ENCODE measurements at places on chromosomes 5 and 9.

- DNase-seq, result no peak
These were observed 927.9 kb downstream of the MAT2B start for GRCh38 chr5:164433106-164433870.

DNA sequence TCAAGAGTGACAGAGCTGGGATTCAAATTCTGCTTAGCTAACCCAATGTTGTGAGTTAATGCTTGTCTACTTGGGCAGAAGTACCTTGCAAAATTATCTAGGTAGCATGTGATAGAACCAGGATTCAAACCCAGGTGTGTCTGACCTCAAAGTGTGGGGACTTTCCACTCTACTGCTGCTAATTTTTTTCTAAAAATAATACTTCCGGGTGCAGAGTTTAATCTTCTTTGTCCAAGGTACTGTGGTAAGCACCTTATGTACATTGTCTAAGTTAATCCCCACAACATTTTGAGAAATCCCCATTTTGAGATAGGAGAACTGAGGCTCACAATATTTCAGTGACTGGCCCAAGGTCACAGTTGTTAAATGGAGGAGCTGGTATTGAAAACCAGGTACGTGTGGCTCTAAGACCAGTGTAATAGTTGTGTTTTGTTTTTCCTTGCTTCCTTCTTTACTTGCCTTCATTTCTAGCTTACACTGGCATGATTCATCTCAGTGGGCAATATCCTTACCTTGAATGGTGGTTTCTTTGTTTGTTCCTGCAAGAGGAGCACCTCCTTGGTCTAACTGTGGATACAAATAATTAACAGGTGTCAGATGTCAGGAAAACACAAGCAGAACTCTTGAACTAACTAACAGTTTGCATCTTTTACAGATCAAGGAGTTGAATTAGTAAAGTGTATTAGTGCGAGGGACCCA, 7.5 kb downstream of the ALDOB start:
- DNase-seq, result no peak

DNA sequence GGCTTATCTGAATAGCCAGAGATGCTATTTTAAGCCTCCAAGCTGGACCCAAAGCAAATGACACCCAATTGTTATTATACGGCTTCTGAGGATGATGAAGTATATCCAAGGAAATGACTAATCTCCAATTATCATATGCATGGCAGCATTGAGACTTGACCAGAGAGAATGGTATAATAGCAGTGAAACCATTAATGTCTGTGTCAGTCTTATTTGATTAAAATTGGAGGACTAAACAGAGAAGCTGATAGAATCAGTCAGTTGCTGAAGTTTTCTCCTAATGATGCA, 200.5 kb downstream of the EFNA5 start:
- no peak for DNase-seq

- no peak for DNase-seq
These were observed 8.0 kb downstream of the STRBP start for GRCh38 chr9:123260340-123260739.

- no peak for DNase-seq
These were observed at the start of gene TLR4 for GRCh38 chr9:117704024-117704575. Gene TLR4, plus strand, starts transcription at chr9:117704403. Its CDS starts 70 bp downstream, at chr9:117704473.

DNA sequence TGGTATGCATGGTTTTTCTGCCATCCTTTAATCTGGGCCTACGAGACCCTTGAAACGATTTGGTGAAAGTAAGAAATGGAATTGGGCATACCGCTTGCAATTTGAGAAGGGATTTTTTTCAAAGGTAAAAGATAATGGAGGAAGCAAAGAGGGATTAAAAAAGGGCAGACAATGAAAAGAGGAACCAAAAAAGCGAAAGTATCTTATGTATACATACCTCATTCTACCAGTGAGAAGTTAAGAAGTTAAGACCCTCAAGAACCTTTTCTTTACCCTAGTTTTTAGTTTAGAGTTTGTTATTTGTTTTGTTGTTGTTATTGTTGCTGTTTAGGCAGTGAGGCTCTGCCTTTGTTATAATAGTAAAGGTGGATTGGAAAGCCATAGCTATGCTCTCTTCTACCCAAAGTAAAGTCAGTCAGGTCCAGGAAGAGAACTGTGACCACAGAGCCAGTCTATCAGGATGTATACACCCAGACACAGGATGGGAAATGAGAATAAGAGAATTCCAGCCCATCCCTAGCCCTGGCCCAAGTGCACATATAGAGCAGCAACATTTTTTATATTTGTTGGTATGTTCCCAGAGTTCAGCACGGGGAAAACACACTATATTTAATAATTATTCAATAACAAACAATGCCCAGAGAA, 166.6 kb downstream of the RFX3 start:
- DNase-seq, result no peak

GRCh38 chr9:4935001-4935672, 49.9 kb upstream of the JAK2 start:
- no peak for DNase-seq

- DNase-seq, result no peak
These were observed 522 bp downstream of the BHMT start for GRCh38 chr5:79111960-79112702.

DNA sequence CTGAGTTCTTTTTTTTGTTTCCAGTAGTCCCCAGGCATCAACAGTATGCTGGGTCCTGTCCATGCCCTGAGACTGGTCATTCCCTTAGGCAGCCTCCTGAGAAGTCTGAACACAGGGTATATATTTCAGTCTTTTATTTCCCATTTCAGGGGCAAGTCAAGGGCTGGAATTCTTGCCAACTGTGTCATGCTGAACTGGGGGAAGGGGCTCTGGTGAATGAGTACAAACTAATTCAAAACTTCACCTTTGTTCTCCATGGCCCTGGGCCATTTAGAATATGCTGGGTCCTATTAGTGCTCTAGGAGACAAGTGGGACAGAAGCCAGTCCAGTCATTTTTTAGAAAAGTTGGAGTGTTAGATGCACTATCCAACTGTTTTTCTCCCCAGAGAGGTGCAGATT, 170.3 kb downstream of the TMC1 start:
- DNase-seq, result no peak

- no peak for DNase-seq
These were observed 31.6 kb downstream of the CD180 start for GRCh38 chr5:67164856-67165525.

GRCh38 chr9:111463048-111463447, 21.1 kb downstream of the ECPAS start:
- DNase-seq, result no peak

- no peak for DNase-seq
These were observed 315.7 kb downstream of the RAB3C start for GRCh38 chr5:58898538-58898937.

DNA sequence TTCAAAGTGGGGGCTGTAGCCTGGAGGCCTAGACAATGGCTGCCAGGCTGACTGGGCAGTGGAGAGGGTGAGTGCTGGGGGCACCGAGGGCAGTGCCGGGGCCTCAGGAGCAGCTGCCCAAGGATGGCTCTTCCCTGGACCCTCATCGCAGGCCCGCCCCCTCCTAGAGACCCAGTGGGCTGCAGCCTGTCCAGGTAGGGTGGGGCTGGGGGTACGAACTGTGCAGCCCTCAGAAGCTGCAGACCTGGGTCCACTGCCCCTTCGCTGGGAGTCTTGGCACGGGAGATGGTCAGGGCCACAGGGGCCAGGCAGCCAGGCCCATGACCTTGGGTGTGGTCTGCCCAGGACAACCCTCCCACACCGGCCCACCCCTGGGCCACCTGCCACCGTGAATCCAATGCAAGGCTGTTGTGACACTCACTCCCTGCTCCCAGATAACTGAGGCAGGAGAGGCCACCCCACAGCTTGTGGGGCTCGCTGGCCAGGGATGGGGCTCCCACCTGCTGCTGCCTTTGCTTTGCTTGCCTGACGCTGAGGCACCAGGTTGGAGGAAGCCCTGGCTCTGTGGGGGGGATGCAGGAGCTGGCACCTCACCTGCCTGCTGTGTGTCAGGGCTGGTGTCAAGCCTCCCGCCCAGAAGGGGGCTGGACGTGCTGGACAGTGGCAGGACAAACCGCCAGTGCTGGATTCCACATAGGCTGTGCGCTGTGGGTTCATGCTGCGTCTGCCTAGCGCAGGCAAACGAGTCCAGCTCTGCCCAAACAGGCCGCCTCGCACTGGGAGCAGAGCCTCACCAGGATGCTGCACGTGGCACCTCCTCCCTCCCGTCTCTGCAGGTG, 23.1 kb upstream of the SLC9A3 start:
- no peak for DNase-seq

DNA sequence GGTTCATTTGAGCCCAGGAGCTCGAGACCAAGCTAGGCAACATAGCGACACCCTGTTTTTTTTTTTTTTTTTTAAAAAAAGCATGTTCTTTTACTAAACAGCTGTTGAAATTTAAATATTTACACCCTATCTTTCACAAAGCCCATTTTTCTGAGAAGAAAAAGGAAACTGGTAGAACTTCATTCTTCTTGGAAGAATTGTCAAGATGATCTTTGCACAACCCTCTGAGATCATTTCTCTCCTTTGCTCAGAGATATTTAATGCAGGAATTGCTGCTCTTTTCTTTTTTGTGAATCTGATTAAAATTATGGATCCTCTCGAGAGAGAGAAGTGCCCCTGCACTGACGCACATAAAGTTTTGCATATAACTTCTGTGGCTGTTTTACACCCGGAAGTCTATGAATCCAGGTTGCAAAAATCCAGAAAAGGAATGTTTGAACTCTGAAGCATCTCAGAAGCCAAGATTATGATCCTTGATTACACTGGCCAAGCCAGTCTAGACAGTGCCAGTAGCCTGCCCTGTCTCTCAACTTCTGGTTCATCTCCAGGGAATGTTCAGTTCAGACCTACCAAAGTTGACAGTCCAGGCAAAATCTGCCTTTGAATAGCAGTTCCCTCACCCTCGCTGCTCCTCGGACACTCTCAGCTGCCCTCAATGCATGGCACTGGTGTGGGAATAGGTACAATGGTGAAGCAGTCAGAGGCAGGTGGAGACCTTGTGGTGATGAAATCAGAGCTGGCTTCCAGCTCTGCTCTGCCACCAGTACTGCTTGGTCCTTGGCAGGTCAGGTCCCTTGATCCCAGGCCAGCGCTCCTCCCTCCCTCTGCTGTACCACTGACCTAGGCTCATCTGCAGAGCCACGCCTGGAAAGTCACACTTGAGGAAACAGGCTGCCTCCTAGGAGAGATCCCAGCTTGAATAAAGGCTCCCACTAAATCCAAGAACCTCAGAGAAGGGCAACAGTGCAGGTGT, 13.3 kb upstream of the SLC31A2 start:
- no peak for DNase-seq

DNA sequence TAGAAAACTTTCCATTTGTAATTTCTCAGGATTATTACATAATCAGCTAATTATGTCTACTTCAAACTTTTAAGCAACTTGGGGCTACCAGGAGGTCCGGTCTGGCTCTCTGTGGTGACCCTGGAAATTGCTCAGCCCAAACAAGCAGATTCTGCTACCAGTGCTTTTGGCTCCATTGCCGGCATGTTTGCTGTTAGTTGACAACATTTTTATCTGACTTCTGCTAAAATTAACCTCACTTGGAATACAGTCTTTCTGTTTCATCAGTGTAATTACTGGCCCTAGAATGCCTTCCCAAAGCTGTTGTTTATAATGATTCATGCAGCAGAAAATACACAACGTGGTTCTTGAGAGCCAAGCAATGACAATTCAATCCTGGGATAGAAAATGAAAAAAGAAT, 38.5 kb upstream of the FAM81B start:
- no peak for DNase-seq

DNA sequence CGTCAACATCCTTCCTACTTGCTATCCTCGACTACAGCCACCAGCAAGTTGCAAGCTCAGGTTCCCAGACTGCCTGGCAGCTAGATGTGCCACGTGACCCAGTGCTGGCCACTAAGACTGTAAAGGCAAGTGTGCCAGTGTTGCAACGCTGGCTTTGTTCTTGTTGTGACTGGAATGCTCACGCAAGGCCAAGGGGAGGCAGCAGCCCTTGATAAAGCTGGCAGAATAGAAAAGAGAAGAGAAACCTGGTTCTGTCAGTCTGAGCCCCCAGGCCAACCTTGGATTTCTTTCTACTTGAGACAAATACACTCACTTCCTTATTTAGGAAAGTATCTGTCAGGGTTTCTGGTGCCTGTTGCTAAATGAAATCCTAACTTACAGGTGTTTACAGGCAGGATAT, 113.0 kb downstream of the KLHL3 start:
- DNase-seq, result no peak

DNA sequence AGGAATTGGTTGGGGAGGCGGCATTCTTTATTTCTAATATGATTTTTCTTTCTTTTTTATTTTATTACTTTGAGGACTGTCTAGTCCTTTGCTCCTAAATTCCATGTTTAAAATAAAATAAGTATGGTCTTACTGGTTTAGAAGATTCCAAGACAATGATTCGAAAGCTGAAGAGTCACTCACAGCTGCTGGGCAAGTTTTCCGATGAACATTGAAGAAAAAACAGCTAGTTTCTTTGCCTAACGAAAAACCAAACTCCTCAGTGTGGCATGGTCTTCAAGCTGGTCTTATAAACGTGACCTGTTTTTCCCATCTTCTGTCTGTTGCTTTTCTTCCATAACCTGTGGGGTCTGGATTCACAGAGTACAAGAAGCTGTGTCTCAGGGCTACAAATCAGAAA, 25.1 kb downstream of the ZNF474 start:
- no peak for DNase-seq

GRCh38 chr9:115107701-115108100, 10.3 kb downstream of the TNC start:
- no peak for DNase-seq

GRCh38 chr9:113255438-113255837, 19.9 kb downstream of the CDC26 start:
- no peak for DNase-seq

GRCh38 chr5:34675857-34676256, 19.7 kb downstream of the RAI14 start:
- no peak for DNase-seq

DNA sequence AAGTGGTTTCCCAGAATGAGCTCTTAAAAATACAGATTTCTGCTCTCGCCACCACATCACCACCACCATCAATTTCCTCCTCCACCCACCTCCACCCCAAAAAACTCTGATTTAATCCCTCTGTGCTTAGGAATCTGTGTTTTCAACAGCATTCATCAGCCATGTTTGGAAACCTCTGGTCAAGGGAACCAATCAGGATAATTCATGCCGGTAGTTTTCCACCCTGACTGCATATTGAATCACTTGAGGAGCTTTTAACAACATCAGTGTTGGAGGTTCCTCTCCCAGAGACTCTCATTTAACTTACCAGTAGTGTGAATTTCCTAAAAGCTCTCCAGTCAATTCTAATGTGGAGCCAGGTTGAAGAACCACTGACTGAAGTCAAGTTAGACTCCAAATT, 46.0 kb upstream of the DAB2 start:
- no peak for DNase-seq

All from HCT116 (cell line).